PC-3 (cell line): ENCODE measurements at places on chromosomes 6 and 20. TPM values are rescaled to one million over a fixed set of nuclear protein-coding genes. Genes with fewer than 3 reads are reported as not detected.

Gene HLA-DPA1
- total RNA-seq = not detected in 2 replicates

Gene TNNC2
- not detected in 2 replicates for total RNA-seq

Gene SLC2A10
- 9.6 and 10.8 TPM in 2 replicates for total RNA-seq

Gene IL20RA
- total RNA-seq = 3.5 and 6.0 TPM in 2 replicates

Gene LINC00237
- not detected in 2 replicates for total RNA-seq

Gene SLC17A9
- total RNA-seq = not detected in 2 replicates

Gene PLG
- not detected in 2 replicates for total RNA-seq

Gene EFCAB8
- total RNA-seq = not detected in 2 replicates

Gene KCTD20
- 20.8 and 26.5 TPM in 2 replicates for total RNA-seq

Gene PRDM13
- total RNA-seq = not detected in 2 replicates

DNA sequence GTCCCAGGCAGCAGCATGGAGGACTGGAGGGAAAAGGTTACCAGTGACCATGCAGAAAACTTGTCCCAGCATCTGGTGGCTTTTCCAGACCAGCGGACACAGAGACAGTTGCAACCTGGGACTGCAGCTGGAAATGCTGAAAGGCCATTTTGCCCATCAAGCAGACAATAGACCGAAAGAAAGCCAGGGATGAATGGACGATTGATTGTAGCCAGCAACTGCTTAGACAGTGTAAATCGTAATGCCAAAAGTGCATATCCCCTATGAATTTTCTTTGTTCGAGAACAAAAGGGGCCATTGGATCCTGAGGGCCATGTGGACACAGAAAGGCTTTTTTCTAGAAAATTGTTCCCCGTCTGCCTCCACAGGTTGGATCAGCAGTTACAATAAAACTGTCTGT, 115.7 kb downstream of the MBOAT1 start:
- no peak for DNase-seq

DNA sequence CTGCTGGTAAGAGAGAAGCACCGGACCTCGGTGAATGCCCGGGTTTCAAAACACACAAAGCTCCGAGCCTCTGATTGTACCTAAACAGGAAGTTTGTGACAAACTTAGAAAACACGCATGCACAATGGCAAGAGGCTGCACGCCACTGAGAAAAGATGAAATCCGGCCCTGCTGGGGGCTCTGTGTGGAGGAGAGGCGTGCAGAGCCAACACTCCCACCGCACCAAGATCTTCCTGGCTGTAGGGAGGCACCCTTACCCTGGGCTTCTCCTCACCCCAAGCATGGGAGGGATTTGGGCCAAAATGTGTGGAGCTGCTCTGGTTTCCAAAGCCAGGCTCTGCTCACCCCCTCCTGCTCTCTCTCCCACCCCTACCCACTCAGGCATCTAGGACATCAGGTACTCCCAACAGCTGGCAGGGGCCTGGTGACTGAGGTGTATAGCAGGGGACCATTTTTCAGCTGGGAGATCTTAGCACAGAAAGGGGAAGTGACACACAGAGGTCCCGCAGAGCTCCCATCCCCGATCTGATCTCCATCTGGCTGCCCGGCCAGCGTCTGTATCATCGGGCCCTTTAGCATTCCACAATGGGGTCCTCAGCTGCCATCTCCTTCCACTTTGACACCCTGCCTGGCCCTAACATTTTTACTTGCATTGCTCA, 84.2 kb downstream of the TRERF1 start:
- DNase-seq = no peak

DNA sequence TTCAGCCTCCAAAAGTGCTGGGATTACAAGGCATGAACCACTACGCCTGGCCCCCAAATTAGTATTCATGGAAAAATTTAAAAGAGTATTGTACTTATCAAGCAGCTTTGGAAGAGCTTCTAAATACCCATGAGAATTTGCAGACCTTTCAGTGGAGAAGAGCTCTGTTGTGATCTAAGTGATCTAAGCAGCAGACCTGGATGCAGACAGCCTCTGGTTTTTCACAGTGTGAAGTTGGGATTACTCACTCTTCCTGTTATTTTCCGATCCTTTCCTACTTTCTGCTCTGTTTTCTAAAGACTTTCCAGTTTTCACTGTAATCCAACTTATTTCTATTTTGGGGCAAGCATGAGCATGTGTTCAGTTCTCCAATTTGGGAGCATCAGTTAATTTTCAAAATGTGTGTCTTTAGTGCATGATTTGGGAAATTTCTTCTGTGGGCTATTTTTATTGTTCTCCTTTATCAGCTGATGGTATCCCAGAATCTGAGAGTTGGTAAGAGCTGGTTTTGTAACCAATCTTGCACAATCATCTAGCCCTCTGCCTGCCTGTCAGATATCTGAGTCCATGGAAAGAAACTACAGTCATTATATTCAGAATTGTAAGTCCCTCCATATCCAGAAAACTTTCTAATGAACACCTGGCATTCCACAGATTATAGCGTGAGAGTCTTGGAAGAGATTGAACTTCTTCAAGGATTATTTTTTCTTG, 207.7 kb upstream of the DTNBP1 start:
- no peak for DNase-seq

GRCh38 chr6:3731700-3732099, 19.8 kb downstream of the PXDC1 start:
- DNase-seq = peak; percentile 13

DNA sequence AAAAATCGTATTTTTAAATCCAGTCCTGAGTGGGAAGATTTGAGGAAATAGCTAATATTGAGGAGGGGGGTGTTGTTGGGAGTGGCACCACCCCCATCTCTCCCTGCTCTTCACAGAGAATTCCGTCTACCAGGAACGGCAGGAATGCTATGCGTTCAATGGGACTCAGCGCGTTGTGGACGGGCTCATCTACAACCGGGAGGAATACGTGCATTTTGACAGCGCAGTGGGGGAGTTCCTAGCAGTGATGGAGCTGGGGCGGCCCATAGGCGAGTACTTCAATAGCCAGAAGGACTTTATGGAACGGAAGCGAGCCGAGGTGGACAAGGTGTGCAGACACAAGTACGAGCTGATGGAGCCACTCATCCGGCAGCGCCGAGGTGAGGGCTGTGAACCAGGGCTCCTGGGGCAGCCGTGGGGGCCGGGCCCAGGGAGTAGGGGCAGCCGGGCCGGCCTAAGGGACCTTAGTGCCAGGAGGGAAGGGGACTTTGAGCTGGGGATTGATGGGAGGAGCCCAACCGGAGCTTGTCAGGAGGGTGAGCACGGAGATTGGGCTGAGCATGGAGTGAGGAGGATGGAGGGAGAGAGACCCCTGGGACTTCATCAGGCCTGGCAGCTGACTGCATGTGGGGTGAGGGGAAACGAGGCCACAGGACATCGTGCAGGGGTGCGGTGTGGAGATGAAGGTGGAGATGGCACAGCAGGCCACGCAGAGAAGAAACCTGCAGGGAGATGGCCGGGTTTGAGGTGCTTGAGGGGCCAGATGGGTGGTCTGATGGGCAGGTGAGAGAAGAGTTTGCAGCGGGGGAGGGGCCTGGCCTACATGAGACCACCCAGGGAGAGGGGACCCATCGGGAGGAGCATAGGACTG, 41.3 kb downstream of the HLA-DPB1 start:
- no peak for DNase-seq

GRCh38 chr20:54014293-54014926, 56.0 kb downstream of the BCAS1 start:
- DNase-seq = no peak

- DNase-seq = no peak
Observed at GRCh38 chr6:15901141-15902115, 227.5 kb upstream of the MYLIP start.

DNA sequence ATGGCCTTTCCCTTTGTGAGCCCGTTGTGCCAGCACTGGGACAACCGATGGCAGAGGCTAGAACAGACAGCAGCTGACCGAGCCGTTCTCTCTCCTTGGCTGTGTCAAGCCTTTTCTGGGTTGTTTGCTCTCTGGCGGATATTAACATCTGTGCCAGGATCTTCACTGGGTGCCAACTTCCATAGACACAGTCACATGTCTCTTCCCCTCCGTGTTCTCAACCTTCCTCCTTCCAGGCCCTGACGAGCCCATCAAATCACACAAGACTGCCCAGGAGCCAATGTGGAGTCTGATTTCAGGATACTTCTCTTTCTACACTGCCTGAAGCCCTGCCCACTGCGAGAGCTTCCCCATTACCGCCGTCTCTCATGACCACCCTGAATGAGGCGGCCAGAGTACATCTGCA, 111.0 kb upstream of the RALGAPA2 start:
- no peak for DNase-seq

DNA sequence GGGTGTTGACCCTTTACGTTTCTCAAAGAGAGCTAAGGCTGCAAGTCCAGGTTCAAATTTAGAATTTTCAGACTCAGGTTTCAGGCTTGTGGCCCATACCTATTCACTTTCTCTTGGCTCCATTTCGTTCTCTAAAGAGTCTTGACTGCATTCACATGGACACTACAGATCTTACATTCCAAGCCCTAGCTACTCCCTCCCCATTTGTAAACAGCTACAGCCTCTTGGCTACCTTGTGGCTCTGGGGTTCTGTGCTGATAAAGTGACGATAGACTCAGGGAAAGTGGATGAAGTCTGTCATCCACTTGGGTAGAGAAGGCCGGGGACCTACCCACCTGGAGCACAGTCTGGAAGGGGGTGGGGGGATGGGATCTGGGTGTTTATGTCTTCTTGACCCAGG, 503.3 kb downstream of the LMBRD1 start:
- DNase-seq = no peak

GRCh38 chr6:7727946-7728854, 2.3 kb downstream of the BMP6 start:
- peak; percentile 22 for DNase-seq

DNA sequence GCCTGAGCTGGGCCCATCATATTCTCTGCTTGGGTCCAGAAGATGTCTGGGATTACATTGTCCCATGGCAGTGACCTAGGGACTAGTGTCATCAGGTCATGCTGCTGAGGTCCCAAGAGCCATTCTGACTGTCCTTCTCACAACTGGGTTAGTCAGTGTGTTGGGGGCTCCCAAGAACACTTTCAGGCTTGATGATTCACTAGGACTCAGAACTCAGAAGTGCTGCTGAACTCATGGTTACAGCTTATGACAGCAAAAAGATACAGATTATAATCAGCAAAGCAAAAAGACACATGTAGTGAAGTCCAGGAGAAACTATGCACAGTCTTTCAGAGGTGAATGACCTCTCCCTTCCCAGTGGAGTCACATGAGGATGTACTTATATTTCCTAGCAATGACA, 107.8 kb downstream of the SYNE1 start:
- no peak for DNase-seq

DNA sequence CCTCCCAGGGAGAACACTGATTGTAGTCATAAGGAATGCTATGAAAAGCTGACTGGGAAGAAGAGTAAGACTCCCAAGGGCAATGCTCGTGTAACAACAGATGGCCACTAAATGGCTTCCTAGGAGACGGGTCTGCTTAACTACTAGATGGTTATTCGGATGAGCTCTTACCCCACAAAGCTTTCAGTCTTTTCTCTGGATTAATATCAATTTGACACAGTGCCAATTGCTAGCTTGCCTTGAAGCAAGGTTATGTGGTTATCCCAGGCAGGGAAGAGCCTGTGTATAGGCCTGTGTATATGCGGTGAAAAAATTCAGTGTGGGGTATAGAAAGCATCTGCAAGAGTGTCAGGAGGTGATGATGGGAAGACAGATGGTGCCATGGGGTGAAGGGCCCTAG, 86.4 kb upstream of the NOX3 start:
- DNase-seq = no peak

DNA sequence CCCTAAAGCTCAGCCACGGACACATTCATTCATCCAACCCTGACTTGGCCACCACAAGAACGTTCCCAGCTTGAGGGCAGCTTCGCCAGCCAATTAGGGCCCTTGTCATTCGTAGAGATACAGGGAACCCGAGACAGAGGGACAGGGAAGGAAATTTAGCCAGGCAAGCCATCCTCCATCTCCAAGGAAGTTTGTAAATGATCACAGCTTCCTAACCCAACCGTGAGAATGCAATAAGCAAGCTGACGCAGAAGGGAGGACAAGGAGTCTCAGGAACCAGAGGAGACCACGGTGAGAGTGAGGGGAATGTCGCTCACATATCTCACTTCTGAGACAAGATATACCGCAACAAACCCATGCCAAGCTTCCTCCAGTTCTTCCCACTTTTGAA, 1.4 kb downstream of the TRAM2 start:
- no peak for DNase-seq

- DNase-seq = no peak
Observed at GRCh38 chr20:36620917-36621316, 15.3 kb downstream of the RAB5IF start.

GRCh38 chr6:149335924-149336608, 18.6 kb downstream of the TAB2 start:
- peak; percentile 81 for DNase-seq

- DNase-seq = no peak
Observed at GRCh38 chr20:33672426-33673113, 1.7 kb downstream of the NECAB3 start.

GRCh38 chr20:45545754-45546453, 1.3 kb downstream of the EPPIN start:
- peak; percentile 67 for DNase-seq

DNA sequence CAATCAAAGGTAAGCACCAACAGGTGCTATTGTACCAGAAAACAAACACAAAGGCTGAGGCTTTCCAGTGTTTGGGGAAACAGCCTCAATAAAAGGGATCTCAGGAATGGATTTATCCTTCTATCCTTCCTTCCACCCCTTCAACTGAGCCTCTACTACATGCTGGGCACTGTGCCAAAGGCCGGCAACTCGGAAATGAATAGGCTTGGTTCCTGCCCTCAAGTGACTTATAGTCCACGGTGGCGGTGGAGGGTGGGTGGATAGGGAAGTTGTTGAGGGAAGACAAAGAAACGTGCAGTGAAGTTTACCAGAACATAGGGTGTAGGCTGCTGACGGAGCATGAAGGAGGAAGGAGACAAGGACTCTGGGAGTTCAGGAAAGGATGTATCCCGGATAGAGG, 73.4 kb upstream of the TAB2 start:
- DNase-seq = no peak

DNA sequence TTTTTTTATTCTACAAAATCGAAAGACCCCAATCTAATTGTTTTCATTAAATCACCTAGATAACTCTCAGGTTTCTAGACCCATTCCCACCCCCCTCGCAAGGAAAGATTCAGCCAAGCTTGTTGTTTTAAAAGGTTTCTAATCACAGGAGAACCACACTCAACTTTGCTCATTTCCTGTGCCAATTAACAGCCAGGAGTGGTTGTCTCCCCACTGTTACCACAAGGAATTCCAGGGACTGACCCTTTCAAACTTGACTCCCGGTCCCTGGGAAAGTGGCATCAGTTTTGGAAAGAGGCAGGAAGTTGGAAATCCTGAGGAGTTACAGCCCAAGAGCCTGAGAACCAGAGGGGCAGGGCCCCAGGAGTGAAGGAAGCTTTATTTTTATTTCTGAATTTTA, 561.3 kb upstream of the JAG1 start:
- peak; percentile 44 for DNase-seq
